NCI-H1930 (cell line): ENCODE measurements at places on chromosomes 3 and 15.

DNA sequence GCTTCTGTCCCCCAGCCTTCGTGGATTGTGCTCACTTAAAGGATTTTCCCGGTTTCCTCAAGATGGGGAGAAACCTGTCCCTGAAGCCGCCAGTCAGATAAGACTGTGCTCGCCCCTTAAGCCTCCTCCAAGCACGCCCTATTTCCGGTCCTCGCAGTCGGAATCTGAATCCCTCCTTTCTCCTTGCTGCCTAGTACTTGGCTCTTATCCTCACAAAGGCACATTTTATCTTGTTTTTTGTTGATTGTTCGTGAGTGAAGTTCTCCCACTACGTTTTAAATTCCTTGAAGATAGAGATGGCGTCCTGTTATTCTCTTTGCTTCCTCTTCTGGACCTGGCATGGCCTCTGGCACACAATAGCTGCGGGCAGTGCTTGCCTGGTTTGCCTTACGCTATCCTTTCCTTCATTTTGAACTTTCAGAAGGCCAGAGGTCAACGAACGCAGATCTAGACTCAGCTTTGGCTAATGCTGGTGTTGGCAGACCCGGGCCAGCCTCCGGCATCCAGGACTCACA, 1.7 kb downstream of the CLDN11 start:
- no peak for DNase-seq

- DNase-seq = no peak
Observed at GRCh38 chr3:193783166-193783896, 190.3 kb downstream of the OPA1 start.

DNA sequence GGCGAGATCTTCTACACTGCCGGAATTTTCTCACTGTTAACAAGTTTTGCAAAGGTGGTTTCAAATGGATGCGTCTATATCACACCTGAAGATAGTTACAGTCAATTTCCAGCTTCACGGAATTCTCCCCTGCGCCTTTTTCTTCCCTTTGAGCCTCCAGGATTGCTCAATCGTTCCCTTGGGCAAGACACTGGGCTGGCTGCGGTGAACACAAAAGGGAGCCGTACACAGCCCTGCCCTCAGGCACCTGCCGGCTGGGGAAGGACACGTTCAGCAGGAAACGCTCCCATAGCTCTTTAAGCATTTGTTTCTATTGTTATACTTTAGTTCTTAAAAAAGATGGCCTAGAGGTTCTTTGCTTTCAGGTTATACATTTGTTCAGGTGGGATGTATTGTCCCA, 85.7 kb downstream of the C3orf70 start:
- no peak for DNase-seq

- DNase-seq = no peak
Observed at GRCh38 chr15:40843885-40844695, at the start of gene SPINT1. SPINT1 (plus strand) TSS chr15:40844048; CDS start chr15:40844555, 507 bp downstream.

GRCh38 chr3:124923833-124924232, 10.7 kb downstream of the MUC13 start:
- no peak for DNase-seq

DNA sequence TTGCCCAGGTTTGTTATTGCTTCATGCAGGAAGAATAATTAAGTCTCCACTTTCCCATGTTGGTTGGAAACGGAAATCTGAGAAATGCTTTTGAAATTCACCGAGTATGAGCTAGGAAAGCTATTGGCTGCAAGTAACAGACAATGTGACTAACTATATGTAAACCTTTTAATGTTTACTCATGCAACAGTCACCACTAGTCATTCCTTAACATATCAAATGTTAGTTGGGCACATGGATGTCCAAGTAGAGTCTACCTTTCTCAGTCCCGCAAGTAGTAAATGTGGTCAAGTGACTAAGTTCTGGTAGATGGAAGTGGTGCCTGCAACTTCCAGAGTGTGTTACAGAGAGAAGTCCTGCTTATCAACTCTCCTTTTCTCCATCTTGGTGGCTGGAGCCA, 52.5 kb downstream of the KLF15 start:
- DNase-seq = no peak

DNA sequence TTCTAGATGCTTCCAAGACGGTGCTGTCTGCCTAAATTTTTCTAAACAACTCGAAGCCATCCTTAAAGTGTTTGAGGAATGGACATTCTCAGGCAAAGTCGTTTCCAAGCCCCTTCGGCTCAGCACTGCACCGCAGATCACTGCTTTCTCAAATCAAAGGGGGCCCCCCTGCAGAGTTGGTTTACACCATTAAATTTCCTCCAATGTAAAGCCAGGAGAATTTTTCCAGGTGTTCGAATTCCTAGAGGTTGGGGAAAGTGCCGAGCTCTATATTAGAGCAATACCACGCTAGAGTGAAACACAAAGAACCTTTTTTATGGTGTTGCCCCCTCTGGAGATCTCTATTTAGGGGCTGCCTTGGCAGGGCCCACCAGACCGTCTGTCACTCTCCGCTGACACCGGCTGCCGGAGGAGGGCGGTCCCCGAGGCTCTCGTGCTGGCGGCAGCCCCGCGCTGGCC, 277.9 kb upstream of the NR2F2 start:
- no peak for DNase-seq

DNA sequence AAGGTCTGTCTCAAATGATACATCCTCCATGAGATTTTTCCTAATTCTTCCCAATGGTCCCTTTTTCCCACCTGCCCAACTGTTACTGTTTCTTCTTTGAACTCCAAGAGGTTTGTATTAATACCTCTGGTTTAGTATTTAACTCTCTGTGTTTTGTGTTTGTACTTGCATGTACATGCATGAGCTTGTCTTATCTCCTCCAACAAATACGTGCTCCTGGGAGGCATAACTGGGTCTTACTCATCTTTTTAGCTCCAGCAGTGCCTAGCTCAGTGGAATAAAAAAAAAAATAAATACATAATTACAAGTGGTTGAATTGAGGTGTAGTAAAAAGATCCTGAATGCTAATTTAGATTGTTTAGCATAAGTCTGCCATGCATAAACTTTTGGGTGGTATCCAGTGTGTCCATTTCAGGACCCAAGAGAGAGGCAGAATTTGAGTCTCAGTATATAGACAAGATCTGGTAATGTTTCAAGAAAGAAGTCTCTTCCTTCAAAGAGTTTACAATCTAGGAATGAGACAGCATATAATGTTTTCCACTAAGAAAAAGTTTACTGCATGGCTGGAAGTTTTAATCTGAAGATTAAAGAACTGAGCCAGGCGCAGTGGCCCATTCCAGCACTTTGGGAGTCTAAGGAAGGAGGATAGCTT, 1.7 kb upstream of the LYSMD2 start:
- no peak for DNase-seq

DNA sequence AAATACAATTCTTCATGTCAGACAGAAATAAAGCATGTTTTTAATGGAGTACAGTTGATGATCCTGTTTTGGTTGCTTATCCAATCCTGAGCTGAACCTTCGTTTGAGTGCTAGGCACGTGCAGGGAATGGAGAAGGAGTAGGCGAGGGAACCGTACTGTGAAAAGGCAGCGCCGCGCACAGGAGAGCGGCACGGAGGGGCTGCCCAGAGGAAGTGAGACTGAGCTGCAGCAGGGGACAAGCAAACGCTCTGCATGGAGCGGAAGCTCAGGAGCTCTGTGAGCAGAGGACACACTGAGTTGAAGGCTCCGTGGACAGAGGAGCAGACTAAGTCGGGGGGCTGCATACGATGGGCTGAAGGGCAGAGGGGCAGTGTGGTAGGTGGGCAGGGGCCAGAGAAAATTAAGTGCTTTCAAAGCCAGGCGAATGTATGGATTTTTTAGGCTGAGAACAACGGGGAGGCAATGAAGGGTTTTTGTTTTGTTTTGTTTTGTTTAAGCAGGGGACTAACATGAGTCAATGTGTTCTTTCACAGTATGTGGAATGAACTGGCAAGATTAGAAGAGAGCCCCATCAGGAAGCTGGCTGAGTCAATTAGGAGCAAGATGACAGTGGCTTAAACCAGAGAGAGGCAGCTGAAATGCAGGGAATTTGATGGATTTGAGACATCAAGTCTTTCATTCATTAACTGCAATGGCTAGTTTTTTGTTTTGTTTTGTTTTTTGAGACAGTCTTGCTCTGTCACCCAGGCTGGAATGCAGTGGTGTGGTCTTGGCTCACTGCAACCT, 23.8 kb upstream of the TM2D3 start:
- no peak for DNase-seq

DNA sequence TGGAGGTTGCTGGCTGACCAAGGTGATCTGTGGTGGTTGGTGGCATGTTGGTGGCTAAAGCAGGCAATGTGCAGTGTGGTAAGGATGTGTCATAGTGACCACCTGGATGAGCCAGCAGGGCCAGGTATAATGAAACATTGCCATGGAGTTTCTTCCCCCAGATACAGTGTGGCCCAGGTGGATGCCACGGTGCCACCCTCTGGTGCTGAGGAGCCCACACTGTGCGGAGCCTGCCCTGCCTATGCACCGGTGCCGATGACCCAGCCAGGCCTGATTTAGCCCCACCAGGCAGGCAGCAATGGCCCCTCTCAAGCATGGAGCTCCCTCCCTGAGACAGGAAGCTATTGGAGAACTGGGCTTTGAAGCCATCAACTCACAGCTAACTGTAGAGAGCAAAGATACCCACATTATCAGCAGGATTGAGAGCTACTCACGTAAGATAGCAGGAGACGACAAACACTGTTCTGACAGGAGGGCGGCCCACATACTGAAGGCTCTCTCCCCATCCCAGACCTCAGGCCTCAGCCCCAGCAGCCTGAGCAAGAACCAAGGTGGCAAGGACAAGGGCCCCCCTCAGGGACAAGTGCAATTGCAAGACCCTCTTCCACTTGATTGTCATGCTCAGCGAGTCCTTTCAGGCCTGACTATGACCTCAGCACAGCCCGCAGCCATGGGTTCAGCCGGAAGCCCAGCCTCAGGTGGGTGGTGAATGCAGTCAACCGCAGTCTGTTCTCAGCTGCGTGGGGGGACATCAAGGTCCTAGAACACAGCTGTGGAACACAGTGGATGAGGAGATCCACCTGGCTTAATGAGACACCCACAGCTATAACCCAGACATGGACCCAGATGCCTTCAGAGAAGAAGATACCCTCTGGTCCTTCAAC, 82.8 kb upstream of the CDV3 start:
- DNase-seq = no peak
